ENCODE measurements at places on chromosomes 5 and 9. TPM values are rescaled to one million over a fixed set of nuclear protein-coding genes. Genes with fewer than 3 reads are reported as not detected.

- DNase-seq: no peak
Observed at GRCh38 chr9:103037508-103038477, 42.7 kb downstream of the CYLC2 start.

GRCh38 chr9:115642285-115642684 is 511.3 kb upstream of the PAPPA start:
- no peak for DNase-seq

- no peak for DNase-seq
Observed at GRCh38 chr5:2110137-2110933, 227.6 kb upstream of the IRX4 start.

The OLFM1 gene
- 2.7 TPM for polyA plus RNA-seq

The NKD2 gene
- polyA plus RNA-seq: 2.4 TPM

The LCN6 gene
- polyA plus RNA-seq: 0.18 TPM

GRCh38 chr5:140587495-140587894 is 22.9 kb downstream of the SLC35A4 start:
- DNase-seq: no peak

The FIBCD1 gene
- polyA plus RNA-seq: not detected

The INSL6 gene
- polyA plus RNA-seq: 0.63 TPM

The SPATA31D4 gene
- polyA plus RNA-seq: not detected

DNA sequence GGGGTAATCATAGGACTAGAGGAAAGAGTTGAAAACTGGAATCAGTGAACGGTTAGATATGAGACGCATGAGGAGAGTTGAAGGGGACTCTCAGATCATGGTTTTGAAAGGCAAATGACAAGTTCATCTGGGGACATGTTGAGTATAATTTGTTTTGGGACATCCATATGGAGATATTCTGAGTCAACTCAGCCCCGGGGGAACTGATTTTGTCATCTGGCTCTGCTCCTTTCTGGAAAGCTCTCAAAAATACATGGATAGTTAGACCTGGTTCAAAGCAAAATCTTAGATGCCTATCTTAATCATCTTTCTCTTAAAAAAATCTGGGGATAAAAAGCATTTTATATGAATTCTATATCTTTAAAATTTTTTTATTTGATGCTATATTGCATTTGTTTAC is 161.2 kb downstream of the SNX18 start:
- DNase-seq: no peak

The ROR2 gene
- 2.7 TPM for polyA plus RNA-seq

- DNase-seq: no peak
Observed at GRCh38 chr9:107148216-107148615, 134.9 kb upstream of the RAD23B start.

DNA sequence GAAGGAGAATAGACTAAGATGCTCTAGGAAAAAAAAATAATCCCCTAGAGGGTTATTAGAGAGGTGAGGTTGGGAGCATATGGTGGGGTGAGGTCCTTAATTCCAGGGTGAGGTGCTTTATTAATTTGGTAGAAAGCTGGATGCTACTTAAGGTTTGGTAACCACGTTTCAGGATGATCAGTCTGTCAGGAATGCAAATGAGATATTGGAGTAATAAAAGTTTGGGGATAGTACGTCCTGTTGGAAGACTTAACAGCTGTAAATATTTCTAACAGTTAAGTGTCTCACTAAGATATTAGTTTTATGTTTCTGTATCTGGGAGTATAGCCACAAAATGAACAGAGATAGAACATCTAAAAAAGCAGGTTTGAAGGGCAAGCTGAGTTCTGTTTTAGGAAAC is 578.9 kb downstream of the CETN3 start:
- no peak for DNase-seq

The NMUR2 gene
- polyA plus RNA-seq: 0.19 TPM

The IRX1 gene
- 0.28 TPM for polyA plus RNA-seq

DNA sequence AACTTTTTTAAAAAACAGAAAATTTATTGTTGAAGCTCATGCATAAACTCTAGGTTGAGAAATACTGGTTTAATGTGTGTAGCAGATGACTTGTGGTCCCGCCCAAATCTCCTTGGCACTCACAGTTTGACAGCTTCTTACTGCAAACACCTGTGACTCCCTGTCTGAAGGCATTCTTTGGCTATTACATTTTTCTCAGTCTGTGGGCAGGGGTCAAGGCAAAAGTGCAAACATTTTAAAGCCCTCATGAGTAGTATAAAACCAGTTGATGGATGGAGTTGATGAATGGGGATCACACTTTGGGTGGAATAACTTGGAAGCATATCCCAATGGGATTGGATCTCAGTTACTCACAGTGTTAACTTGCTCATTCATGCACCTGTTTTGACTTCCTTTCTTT is 1007.0 kb upstream of the NUDT12 start:
- no peak for DNase-seq

GRCh38 chr9:36966371-36967097 is 67.5 kb downstream of the PAX5 start:
- DNase-seq: no peak

DNA sequence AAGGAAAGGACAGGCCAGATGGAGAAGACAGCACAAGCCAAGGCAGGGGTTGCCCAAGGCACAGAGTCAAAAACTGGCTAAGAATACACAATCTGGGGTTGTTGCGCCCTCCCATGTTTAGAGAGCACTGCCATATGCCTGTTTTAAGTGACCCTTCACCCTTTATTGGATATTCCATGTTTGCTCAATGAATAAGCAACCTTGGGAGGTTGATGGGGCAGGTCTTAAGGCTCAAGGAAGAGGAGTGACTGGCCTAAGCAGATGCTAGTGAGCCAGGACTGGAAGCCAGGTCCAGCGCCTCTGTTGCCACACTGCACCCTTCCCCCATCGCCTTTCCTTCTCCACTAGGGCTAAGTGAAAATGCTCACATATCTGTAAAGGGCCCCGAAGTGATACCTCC is 6.7 kb downstream of the TXN start:
- DNase-seq: no peak

DNA sequence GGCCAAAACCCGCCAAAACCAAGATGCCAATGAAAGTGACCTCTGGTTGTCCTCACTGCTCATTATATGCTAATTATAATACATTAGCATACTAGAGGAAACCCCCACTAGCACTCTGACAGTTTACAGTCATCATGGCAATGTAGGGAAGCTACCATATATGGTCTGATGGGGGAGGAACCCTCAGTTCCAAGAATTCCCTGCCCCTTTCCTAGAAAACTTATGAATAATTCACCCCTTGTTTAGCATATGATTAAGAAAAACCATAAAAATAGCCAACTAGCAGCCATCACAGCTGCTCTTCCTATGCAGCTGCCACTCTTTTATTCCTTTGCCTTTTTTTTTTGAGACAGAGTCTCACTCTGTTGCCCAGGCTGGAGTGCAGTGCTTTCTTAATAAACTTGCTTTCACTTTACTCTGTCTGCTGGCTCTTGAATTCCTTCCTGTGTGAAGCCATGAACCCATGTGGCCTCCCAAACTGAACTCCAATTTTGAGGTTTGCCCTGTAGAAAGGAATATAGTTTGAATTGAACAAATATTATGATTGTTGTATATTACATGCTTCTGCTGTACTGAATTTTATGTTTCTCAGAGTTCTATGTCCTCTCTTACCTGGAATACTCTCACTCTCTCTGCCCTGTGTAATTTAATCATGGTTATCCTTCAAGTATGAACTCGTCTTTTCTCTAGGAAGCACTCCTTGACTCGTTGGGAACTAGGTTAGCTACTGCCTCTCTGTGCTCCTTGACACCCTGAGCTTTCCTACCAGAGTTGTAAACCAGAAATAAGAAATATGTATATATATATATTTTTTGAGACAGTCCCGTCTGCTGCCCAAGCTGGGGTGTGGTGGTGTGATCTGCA is 59.8 kb downstream of the KIAA1958 start:
- no peak for DNase-seq

The NR2F1-AS1 gene
- 4.8 TPM for polyA plus RNA-seq

The SLC2A8 gene
- polyA plus RNA-seq: 13.1 TPM

The FOXD4L3 gene
- polyA plus RNA-seq: 0.29 TPM

The OSMR gene
- 6.2 TPM for polyA plus RNA-seq

DNA sequence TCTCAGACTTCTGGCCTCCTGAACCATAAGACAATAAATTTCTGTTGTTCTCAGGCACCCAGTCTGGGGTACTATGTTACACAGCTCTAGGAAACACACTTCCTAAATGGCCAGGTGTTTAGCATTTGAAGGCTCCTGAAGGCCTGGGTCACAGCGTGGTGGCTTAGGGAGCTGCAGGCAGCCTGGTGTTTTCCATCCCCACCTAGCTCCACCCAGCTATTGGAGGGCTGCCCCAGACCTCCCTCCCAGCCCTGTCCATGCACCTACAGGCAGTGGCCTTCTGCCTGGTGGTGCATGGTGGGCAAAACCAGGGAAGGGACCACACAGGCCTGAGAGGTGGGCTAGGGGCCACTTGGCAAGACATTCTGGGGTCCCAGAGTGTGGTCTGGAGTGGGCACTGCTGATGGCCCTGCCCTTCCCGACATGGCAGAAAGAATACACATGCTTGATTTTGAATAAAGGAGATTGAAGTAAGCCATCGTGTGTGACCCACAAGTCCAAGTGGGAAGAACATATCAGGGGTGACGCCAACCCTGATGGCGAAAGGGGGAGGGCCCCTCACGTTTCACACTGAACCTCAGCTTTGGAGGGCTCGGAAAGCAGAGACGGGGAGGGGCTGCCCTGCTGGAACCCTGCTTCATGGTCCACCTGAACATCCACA is 1.3 kb upstream of the SUSD3 start:
- no peak for DNase-seq

DNA sequence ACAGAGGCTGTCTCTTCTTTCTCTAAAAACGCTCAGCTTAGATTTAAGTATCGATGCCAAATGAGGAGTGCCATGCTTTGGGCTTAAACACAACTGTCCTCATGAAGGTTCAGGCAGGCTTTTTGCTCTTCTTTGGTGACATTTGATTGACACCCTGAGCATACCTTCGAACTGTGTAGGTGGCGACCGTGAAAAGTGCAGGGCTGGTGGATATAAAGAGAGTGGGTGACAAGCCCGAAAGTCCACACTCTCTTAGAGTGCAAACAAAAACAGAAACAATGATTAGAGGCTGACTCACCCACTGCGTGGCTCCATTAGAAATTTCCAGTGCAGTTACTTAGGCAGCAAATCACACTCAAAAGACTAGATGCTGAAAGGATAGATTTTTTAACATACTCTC is 141.7 kb downstream of the SYK start:
- DNase-seq: no peak

GRCh38 chr9:92762781-92763708 is 1.6 kb downstream of the BICD2 start:
- no peak for DNase-seq

DNA sequence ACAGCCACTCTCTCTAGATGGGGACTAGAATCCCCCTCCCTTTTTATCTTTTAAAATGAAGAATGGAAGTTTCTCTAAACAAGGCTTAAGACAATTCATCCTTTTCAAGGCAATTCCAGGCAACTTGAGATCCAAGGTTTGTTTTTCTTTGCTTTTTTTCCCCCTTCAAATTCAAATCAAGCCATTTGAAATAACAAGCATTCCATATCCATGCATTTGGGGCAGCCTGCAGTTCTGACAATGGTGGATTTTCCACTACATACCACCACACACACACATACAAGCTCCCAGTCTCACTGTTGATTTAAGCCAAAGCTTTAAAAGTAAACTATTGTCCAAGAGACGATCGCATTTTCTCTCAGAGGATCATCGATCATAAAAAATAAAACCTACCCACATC is 424 bp downstream of the INSYN2B start:
- no peak for DNase-seq

The IL13 gene
- not detected for polyA plus RNA-seq

The HAVCR1 gene
- not detected for polyA plus RNA-seq

DNA sequence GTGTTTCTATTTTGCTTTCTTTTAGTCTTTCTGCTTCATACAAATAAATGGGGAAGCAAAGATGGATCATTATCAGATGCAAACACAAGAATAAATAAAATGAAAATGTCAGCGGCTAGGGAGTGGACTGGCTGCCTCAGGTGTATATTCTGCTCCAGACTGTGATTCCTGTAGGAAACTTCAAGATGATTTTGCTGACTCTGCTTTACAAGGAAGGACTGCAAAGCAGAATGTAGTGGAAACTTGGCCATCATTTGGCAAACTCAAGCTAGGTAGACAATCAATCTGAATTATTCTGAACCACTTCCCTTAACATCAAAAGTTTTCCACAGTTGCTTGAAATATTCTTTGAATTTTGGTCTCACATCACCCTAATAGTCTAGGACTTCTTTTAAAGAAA is 38.1 kb upstream of the NREP start:
- DNase-seq: no peak

The DPH7 gene
- 28.0 TPM for polyA plus RNA-seq

DNA sequence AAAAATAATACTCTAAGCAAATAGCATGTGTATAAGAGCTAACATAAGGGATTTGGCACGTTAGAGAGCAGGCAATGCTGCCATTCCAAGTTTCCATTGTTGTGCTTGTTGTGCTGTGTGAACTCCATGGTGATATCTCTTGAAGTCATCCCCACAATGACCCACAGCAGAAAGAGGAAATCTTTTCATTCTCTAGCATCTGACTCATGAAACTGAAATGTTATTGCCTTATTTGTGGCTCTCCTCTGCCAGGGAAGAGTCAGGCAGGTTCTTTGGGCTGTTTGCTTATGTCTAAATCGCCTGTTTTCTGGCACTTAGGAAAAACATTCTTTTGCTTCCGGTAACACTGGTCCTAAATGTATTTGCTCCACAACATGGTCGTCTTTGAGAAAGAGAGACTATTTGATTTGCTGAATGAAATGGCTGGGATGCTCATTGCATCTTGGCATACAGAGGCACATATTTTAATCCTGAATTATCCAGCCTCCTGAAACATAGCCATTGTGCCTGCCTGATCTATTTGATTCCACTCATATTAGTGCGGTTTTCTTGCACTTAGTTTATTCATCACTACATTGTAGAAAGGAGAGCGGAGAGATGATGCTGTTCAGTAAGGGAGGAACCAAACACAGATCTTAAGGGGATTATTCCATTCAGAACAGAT is 188.8 kb downstream of the CSNK1G3 start:
- peak; percentile 81 for DNase-seq

The EPB41L4A gene
- polyA plus RNA-seq: 5.2 TPM

The ORM2 gene
- polyA plus RNA-seq: not detected

- DNase-seq: no peak
Observed at GRCh38 chr5:34496260-34496691, 159.9 kb upstream of the RAI14 start.

The C5orf46 gene
- polyA plus RNA-seq: not detected

DNA sequence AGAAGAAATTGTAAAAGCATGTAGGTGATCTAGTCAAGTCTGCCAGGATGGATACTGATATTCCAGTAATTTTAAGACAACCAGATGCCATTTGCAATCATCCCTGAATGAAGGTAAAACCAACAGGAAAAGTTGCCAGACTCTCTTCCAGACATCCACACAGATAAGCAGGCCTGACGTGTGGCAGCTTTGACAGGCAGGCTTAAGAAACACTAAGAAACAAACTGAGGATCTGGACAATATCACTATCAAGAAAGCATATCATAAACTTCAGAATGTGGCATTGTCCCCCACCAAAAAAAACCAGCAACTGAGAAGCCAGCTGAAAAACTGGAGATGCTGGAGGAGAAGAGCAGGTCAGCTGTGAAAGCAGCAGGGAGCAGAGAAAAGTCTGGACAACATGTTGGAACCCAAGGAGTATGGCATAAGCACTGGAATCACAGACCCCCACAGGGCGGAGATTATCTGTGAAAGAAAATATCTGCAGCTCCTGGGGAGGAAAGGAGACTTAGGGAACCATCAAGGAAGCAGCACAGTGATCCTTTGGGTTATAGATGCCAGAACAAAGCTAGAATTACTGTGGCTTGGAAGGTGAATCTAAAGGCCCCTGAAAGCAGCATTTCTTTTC is 307.0 kb downstream of the CWC27 start:
- no peak for DNase-seq

Measured in forelimb muscle (tissue), 1 donor.